HFFc6 (cell line): ENCODE measurements at places on chromosomes 7 and 10.

- H3K27ac ChIP-seq, result no peak overlapping the region
- H3K4me1 ChIP-seq, result no peaks in the 10 kb centered on the region
- no peaks in the 10 kb centered on the region; the same call in 1 of the 2 replicates for H3K27me3 ChIP-seq
- H3K4me3 ChIP-seq, result no peak overlapping the region
Measured at GRCh38 chr10:43203448-43204041, 63.3 kb downstream of the RASGEF1A start.

DNA sequence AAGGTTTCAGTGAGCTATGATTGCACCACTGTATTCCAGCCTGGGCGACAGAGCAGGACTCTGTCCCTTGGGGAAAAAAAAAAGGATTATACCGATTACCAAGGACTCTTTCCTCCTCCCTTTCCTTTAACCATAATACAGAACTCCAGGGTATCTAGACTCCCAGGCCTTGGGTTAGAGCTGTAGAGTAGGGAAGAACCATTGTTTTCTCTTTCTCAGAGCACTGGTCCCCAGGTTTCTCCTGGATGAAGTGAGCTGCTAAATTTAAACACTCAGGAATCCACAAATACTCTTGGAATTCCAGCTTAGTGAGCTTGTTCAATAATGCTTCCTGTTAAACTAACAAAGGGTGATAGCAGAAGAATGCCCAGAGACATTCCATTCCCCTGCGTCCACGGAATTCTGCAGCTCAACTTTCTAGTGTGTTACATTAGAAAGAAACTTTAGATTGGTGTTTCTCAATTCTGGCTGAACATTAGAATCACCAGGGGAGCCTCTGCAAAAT lies 14.6 kb upstream of the RPEL1 start:
- peak; percentile 94 for DNase-seq
- H3K4me1 ChIP-seq, result peaks cover 66% of the 10 kb centered on the region
- H3K27ac ChIP-seq, result peak overlapping the region; percentile 92
- peak overlapping the region; percentile 49 for H3K4me3 ChIP-seq

- no peaks in the 10 kb centered on the region for H3K4me1 ChIP-seq
- no peak overlapping the region for H3K4me3 ChIP-seq
- no peak overlapping the region for H3K27ac ChIP-seq
- peaks cover 15% of the 10 kb centered on the region for H3K36me3 ChIP-seq
- no peak for DNase-seq
Measured at GRCh38 chr7:100859856-100860255, 7.3 kb upstream of the TRIP6 start.

GRCh38 chr10:35870665-35871310 lies 228.7 kb upstream of the FZD8 start:
- H3K4me3 ChIP-seq, result peak overlapping the region; percentile 43; the same call in 1 of the 2 replicates
- peaks cover 44% of the 10 kb centered on the region for H3K4me1 ChIP-seq
- H3K27ac ChIP-seq, result peak overlapping the region; percentile 25
- peaks cover 6% of the 10 kb centered on the region; the same call in 1 of the 2 replicates for H3K36me3 ChIP-seq

DNA sequence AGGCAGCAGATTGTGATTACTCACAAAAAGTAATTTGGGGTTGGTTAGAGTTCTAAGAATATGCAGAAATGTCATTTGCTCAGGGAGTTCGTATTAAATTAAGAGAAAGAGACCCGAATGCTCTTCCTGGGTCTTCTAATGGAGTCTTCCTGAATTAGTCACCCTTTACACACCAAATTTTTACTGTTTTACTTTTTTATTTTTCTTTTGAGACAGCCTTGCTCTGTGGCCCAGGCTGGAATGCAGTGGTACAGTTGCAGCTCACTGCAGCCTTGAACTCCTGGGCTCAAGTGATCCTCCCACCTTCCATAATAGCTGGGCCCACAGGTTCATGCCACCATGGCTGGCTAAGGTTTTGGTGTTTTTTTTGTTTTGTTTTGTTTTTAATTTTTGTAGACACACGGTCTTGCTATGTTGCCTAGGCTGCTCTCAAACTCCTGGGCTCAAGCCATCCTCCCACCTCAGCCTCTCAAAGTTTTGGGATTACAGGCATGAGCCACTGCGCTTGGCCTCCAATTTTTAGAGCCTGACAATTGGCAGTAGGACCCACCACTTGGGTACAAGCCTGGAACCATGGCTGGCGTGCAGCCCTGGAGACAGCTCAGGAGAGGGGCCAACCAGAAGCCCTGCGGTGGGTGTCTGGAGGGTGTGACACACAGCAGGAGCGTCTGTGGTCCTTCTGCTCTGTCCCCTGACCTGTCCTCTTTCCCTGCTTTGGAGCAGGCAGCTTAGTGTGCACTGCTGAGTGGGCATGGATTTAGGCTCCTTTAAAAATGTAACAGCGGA lies 16.4 kb upstream of the BHLHA15 start:
- H3K4me3 ChIP-seq, result no peak overlapping the region
- no peaks in the 10 kb centered on the region for H3K27me3 ChIP-seq
- H3K4me1 ChIP-seq, result peaks cover 22% of the 10 kb centered on the region

DNA sequence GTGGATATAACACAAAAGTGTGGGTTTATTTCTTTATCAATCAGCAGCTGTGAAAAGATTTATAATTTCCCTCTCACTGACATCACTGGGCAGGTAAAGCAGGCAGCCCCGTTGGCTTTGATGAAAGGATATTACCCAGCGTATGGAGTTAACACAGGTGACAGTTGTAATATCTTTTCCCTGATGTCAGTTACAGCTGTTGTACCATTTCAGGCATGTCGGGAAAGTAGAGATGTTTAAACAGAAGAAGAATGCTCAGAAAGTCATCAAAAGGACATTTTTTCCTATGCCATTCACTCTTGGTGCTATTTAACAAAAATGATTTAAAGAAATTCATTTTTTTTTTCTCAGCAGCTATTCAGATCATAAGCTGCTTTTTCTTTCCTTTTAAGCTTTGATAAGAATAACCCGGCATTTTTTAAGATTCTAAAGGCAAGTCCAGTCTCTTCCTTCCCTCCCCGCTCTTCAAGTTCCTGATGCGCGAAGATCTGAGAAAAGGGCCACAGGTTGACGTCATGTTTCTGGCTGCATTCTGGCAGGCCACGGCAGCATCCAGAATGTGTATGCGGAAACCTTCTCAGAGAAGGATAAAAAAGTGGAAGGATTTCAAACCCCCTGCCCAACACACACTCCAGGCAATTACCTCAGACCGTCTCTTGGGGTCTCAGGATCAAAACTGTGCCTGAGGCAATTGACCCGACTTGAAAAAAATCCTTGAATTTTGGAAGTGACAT lies 32.5 kb upstream of the ADAM12 start:
- peaks cover 32% of the 10 kb centered on the region for H3K4me1 ChIP-seq
- H3K36me3 ChIP-seq, result peaks cover 27% of the 10 kb centered on the region
- H3K27me3 ChIP-seq, result no peaks in the 10 kb centered on the region; the same call in 1 of the 2 replicates

GRCh38 chr7:69228212-69228811 lies 370.0 kb upstream of the AUTS2 start:
- no peak overlapping the region for H3K27ac ChIP-seq
- no peaks in the 10 kb centered on the region; the same call in 1 of the 2 replicates for H3K27me3 ChIP-seq
- DNase-seq, result no peak
- no peaks in the 10 kb centered on the region for H3K36me3 ChIP-seq

DNA sequence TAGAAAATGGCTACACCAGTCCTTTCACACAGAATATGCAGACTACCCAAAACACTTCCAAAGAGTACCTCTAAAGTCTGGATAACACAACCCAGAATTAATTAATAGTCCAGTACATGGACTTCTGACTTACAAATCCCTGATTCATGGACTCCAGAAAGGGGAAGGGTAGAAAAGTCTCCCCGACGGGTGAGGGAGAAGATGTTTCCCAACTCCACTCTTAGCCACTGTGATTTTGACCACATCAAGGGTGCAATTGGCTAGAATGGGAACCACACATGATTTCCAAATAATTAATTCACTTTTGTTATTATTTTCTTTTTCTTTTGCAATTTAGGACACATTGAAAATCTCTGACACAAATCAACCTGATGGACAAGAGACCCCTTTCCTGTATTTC lies 1.4 kb downstream of the TMEM130 start:
- H3K36me3 ChIP-seq, result no peaks in the 10 kb centered on the region
- no peak overlapping the region; the same call in 1 of the 2 replicates for H3K4me3 ChIP-seq
- DNase-seq, result no peak
- H3K4me1 ChIP-seq, result peaks cover 25% of the 10 kb centered on the region
- peaks cover 6% of the 10 kb centered on the region for H3K27me3 ChIP-seq
- H3K27ac ChIP-seq, result no peak overlapping the region

DNA sequence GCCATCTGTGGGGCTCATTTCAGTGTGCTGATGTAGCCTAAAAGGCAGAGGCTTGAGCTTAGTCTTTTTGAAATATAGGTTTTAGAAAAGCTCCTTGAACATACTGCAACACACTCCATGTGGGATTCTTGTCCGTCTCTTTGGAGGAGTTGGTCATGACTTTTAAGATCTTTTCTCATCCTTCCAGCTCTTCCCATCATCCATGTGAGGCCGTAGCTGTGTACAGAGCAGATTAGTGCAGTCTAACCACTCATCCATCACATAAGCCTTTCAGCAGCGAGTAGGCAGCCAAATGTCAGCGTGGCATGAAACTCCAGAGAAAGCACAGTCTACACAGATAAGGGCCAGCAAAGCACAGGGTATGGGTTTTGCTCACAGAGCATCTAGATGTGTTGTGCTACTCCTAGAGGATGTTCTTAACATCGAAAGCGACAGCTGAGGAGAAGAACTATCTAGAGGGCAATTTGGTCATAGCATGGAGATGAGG lies 28.1 kb upstream of the NPVF start:
- peaks cover 7% of the 10 kb centered on the region for H3K4me1 ChIP-seq
- H3K36me3 ChIP-seq, result no peaks in the 10 kb centered on the region
- no peak overlapping the region for H3K4me3 ChIP-seq
- H3K27ac ChIP-seq, result no peak overlapping the region
- H3K27me3 ChIP-seq, result peaks cover 7% of the 10 kb centered on the region

DNA sequence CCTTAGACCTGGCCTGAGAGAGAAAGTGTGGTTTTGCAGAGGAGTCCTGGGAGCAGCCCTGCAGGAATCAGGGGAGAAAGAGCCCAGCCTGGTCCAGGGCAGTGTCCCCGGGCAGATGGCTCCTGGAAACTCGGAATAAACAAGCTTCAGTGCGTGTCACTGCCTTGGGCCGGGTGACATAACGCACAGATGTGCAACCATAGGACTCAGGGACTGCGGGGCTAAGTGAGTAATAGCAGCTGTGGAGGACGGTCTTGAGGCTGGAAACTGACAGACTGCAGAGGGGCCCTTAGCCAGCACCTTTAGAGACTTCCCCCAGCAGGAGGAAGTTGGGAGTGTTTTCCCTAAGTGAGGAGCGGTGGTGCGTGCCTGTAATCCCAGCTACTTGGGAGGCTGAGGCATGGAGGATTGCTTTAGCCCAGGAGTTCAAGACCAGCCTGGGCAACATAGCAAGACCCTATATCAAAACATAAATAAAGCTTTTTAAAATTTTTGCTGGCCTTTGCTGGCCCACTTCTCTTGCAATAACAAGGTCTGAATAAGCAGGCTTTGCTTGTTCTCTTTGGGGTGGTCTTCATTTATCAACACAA lies 5.3 kb upstream of the CLIP2 start:
- peaks cover 35% of the 10 kb centered on the region for H3K4me1 ChIP-seq
- no peak for DNase-seq
- H3K27ac ChIP-seq, result no peak overlapping the region

- H3K4me1 ChIP-seq, result no peaks in the 10 kb centered on the region
- peaks cover 8% of the 10 kb centered on the region for H3K27me3 ChIP-seq
- no peaks in the 10 kb centered on the region for H3K36me3 ChIP-seq
- H3K4me3 ChIP-seq, result no peak overlapping the region
Measured at GRCh38 chr10:59708816-59709394, 745 bp downstream of the SLC16A9 start.

DNA sequence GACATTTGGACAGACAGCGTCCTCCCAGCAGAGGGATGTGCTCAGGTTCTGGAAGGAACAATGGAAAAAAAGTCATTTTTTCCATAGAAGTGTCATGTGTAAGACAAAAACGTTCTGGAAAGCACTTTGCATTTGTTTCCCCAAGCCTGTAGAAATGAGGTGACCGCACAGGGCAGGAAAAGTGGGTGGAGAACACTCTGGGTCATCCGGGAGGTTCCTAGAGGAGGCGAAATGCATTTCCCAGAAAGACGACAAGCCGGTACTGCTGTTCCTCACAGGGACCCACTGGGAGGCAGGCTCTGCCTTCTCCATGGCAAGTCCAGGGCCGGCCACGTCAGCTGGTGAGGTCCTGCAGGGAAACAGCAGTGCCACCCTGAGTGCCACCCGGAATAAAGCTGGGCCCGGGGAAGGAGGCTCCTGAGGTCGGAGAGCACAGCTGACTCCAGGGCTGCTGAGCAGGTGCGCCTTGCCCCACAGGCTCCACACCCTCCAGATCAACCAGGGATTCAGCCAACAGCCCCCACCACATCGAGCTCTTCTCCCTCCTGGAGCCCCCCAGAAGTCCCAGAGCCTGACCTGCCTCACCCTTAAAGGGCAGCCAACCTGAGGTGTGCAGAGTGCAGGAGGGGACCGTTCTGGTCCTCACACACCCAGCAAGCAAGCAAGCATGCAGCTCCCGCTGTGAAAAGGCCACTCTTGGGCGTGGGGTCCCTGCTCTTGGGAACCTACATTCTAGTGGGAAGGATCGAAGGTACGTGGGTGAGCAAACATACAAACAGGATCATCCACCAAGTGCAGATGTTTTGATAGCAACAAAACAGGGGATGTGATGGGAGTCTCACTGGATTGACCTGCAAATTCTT lies 28.8 kb upstream of the INPP5A start:
- peaks cover 7% of the 10 kb centered on the region for H3K4me1 ChIP-seq
- 0 out of 2 replicates have a peak, but pooled peaks cover 1% of the 10 kb centered on the region for H3K27me3 ChIP-seq
- no peak overlapping the region for H3K27ac ChIP-seq
- H3K4me3 ChIP-seq, result no peak overlapping the region
- DNase-seq, result no peak

- DNase-seq, result peak; percentile 83
- H3K27ac ChIP-seq, result peak overlapping the region; percentile 31; the same call in 1 of the 2 replicates
- H3K4me1 ChIP-seq, result peaks cover 11% of the 10 kb centered on the region
- H3K4me3 ChIP-seq, result no peak overlapping the region
- no peaks in the 10 kb centered on the region for H3K27me3 ChIP-seq
Measured at GRCh38 chr7:107966711-107967110, 36.2 kb downstream of the LAMB1 start.

- H3K27me3 ChIP-seq, result peaks cover 24% of the 10 kb centered on the region
- H3K27ac ChIP-seq, result no peak overlapping the region
- H3K4me1 ChIP-seq, result no peaks in the 10 kb centered on the region; the same call in 1 of the 2 replicates
- DNase-seq, result no peak
- H3K4me3 ChIP-seq, result peak overlapping the region; percentile 65
- peaks cover 6% of the 10 kb centered on the region for H3K36me3 ChIP-seq
Measured at GRCh38 chr7:157096286-157097055, 42.3 kb upstream of the UBE3C start.

DNA sequence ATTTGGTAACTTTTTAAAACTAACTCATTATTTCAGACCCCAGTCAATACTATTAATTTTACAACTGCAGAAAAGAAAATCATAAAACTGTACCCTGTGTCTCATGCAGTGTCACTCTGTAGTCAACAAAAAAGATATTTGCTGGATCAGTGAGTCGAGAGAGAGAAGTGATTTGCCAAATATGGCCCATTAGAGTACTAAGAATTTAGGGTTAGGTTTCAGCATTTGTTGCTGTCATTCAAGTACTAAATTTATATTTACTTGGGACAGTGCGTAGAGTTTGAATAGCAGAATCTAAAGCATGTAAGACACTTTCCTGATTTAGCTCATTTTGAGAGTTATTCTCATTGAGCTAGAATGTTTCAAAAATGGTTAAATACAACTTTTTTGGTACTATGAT lies 38.9 kb downstream of the CACNA2D1 start:
- peaks cover 10% of the 10 kb centered on the region for H3K36me3 ChIP-seq
- H3K27ac ChIP-seq, result no peak overlapping the region
- H3K4me3 ChIP-seq, result no peak overlapping the region
- H3K4me1 ChIP-seq, result no peaks in the 10 kb centered on the region
- no peaks in the 10 kb centered on the region for H3K27me3 ChIP-seq

- DNase-seq, result no peak
- peaks cover 41% of the 10 kb centered on the region for H3K36me3 ChIP-seq
- H3K4me3 ChIP-seq, result no peak overlapping the region
- H3K4me1 ChIP-seq, result peaks cover 65% of the 10 kb centered on the region
Measured at GRCh38 chr10:61961278-61961677, 59.8 kb downstream of the ARID5B start.
